ENCODE measurements at places on chromosomes 7 and 10.

DNA sequence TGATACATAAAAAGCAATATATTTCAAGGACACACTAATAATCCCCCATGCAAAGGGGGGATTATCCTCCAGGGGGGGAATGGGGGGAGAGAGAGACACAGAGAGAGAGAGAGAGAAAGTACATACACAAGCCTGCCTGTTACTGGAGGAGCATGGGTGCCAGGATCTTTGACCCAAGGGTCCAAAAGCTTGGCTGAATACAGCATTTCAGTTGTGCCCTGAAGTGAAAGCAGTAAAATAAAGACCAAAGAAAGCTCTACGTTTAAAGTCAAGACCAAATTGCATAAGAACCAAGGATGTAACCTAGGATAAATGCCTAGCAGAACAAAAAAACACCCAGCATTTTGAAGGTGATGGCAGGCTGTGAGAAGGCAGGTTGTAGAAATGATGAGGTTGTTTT is 27.8 kb upstream of the ITGB8 start:
- no peak for DNase-seq

DNA sequence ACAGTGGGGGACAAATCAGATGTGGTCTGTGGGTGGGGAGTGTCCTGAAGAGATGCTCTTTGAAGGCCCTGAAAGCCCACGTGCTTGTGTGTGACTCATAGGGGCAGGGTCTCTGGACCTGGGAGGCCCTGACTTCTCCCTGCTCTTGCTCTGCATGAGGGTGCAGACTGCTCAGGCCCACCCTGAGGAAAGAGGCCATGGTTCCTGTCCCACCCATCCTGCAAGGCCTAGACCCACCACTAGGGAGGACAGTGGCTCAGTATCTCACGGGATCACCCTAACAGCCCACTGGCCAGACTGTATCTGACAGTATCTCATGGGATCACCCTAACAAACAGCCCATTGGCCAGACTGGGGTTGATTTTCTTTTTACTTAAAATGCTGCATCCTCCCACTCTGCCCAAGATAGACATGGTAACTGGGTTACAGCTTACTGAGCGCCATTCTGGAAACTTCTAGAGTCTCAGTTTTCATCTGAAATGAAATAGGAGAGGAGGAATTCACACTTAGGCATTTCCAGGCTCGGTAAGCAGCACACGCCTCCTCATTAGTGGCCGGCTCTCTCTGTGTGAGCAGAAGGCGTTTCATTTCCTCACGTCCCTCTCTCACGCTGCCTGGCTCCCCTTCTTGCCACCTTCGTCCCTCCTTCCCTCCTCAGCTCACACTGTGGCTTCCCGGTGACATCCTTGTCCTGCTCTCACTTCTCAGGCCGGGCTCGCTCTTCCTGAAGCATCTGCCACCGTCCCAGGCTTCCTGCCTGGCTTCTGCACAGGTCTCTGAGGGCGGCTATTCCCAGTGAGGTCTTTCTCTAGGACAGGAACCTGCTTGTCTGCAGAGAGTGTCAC is 242.6 kb downstream of the GLRX3 start:
- DNase-seq = no peak

DNA sequence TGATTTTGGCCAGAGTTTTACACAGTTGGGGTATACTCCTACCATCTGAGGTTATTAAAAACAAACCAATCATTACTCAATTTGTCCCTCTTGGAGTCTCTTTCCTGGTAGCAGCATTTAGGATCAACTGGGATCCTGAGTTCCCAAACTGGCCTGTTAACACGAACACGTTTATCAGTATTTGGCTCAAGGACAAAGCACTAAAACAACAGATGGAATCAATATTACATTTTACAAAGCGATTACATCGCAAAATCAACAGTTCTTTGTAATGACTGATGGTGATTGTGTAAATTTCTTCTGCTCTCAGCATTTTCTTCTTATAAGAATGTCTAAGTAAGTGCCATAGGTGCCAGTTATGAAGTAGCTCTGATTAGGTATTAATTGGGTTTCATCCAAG is 582.9 kb upstream of the ANKRD30A start:
- no peak for DNase-seq

GRCh38 chr7:23175938-23176337 is 5.9 kb upstream of the NUP42 start:
- no peak for DNase-seq

DNA sequence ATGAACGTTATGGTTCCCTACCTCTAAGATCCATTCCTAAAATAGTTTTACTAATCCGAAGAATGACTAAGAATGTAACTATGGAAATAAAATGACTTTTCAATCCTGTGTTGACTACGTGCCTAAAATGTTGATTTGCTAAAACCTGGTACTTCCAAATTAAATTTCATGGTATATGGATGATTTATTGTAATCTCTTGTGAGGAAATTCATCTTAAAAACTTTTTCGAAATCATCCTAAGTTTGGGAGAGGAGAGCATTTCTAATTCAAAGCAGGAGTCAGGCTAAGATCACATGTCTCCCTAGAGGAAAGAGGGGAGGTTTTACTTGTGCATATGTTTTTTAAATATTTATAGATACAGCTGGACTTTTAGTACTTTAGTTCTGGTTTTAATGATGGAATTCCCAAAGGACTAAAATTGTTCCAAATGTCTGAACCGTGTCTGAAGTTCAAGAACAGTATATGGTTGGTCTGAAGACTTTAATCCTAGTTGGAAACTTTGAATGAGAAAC is 483.9 kb downstream of the AUTS2 start:
- DNase-seq = no peak

DNA sequence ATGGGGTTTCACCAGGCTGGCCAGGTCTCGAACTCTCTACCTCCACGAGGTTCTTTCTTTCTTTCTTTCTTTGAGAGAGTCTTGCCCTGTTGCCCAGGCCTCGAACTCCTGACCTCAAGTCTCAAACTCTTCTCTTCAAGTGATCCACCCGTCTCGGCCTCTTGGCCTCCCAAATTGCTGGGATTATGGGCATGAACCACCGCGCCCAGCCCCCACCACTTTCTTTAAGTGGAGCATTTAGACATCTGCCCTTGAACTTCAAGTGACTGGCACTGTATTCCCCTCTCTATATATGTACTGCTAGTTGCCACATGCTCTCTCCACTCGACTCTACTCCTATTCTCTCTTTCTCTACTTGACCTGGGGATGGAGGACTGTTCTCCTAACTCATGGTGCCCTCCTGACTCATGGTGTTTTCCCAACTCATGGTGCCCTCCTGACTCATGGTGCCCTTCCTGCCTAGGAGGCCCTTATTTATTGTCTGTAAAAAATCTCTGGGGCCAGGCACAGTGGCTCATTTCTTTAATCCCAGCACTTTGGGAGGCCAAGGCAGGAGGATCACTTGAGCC is 19.3 kb upstream of the ACHE start:
- no peak for DNase-seq

DNA sequence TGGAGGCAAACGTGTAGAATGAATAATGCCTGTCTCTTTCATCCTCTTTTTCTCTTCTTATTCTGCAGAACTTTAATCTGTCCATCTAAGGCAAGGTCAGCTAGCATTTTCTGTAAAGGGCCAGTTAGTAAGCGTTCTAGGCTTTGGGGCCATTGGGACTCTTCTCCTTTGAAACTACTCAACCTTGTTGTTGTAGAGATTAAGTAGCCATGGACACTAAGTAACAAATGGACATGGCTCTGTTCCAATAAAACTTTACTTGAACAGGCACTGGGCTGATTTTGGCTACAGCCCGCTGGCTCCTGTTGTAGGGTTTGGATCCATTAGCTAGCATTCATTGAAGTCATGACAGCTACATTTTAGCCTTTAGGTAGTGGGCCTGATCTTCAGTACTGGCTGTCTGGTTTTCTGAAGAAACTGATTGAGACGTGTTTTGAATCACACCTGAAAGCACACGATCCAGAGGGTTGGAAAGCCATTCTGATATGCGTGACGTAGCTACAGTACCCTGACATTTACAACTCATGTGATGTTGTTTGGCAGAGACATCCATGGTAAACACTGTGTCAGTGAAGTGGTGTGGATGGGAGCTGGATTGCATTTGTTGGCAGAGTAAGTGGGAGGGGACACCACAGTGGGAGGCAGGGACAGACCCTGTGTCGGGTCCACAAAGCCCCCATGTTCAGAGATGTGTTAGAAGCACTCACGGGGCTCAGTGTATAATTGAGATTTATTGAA is 92.5 kb downstream of the MTPN start:
- no peak for DNase-seq

- no peak for DNase-seq
Measured at GRCh38 chr10:48708144-48708543, 23.5 kb downstream of the WDFY4 start.

- no peak for DNase-seq
Measured at GRCh38 chr7:151868396-151869108, 8.4 kb downstream of the PRKAG2 start.

GRCh38 chr10:44517635-44518034 is 132.7 kb upstream of the CXCL12 start:
- DNase-seq = no peak

GRCh38 chr10:93417266-93417665 is 64.9 kb downstream of the MYOF start:
- DNase-seq = peak; percentile 91

DNA sequence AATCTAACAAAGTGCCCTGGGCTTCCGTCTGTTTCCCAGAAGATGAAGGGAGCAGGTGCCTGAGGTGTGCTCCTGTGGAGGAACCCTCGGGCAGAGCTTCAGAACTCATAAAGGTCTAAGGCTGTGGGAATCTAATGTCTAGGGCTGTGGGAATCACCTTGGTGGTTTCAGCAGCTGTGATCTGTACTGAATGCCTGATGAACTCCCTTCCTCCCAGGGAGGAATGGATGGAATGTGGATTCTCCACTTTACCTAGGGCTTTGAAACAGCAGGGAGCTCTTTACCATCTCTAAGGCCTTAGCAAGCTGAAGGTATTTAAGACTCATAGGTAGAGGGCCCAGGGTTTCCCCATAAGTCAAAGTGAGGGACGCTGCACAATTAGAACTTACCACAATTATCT is 36.0 kb upstream of the SEMA3E start:
- no peak for DNase-seq

DNA sequence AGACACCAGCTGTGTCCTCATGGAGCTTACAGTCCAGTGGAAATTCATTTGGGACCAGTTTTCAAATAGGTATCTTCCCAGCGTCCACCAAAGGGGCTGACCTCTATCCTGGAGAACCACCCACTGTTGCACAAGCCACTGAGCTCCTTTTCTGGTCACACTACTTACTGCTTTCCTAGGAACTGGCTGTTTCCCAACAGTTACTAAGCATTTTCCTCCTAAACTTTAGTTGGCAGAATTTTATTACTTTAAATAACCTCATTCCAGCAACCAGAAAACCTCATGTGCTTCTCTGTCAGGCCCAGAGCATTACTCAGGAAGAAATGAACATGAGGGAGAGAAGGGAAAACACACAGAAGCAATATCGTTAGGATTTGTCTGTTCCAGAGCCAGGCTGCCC is 183.1 kb downstream of the GPAM start:
- no peak for DNase-seq

DNA sequence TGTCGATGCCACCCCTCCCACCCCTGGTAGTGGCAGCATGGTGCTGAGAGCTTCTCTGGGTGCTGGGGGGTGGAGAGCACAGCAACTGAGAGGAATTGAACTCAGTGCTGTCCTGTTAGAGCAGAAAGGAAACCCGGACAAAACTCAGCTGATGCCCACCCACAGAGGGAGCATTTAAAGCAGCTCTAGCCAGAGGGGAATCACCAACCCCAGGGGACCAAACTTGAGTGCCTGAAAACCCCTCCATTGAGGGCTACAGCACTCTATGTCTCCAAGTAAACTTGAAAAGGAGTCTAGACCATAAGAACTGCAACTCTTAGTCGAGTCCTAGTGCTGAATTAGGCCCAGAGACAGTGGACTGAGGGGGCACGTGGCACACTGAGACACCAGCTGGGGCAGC is 16.8 kb upstream of the FOXI2 start:
- no peak for DNase-seq

GRCh38 chr7:40525764-40526163 is 391.0 kb downstream of the SUGCT start:
- DNase-seq = no peak

DNA sequence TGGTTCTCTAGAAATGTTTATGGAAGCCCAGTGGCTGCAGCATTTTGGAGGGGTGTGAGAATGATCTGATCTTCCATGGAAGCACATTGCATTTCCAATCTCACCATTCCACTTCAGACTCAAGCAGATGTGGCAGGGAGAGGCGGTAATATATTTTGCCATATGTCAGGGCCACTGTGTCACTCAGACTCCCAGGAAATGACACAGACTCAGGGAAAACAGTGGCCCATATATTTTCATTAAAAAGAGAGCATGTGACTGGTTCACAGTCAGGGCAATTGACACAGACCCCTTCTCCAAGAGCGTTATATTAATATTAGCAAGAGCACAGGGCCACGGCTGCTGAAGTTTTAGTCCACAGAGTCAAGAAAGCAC is 149.3 kb upstream of the NRP1 start:
- no peak for DNase-seq

GRCh38 chr7:5528815-5529442 is 105.3 kb upstream of the TNRC18 start:
- DNase-seq = no peak

DNA sequence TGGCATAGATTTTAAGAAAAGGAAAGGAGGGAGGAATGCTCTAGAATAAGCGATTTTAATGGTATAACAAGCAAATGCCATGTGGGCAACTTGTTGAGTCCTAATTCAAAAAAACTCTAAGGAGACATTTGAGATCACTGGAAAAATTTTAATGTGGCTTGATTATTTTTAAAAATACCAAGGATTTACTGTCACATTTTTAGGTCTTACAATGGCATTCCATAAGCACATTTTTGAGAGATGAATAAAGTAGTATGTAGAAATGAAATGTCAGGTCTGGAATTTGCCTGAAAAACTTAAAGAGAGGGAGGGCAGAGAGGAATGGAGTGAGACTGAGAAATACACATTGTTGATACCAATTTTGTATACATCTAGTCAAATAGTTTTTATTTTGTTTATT is 20.3 kb downstream of the NCAPG2 start:
- DNase-seq = no peak

GRCh38 chr10:18658271-18659124 is 733 bp upstream of the ARL5B start:
- no peak for DNase-seq

GRCh38 chr7:79454361-79454960 is 994 bp upstream of the MAGI2 start:
- DNase-seq = no peak

GRCh38 chr10:90204956-90205314 is 503.5 kb downstream of the KIF20B start:
- DNase-seq = peak; percentile 72

GRCh38 chr10:132064082-132064755 is 1.5 kb upstream of the JAKMIP3 start:
- no peak for DNase-seq

- no peak for DNase-seq
Measured at GRCh38 chr10:90929179-90929578, 8.3 kb upstream of the ANKRD1 start.

GRCh38 chr7:79308192-79308591 is 145.3 kb downstream of the MAGI2 start:
- DNase-seq = no peak

GRCh38 chr10:24606021-24606420 is 117.7 kb downstream of the ARHGAP21 start:
- DNase-seq = no peak

GRCh38 chr7:47179812-47180515 is 401.9 kb downstream of the TNS3 start:
- no peak for DNase-seq

All from NCI-H446 treated with DMSO at 0.1 percent for 48 hours (cell line).